ENCODE measurements at places on chromosomes 1 and 21.

DNA sequence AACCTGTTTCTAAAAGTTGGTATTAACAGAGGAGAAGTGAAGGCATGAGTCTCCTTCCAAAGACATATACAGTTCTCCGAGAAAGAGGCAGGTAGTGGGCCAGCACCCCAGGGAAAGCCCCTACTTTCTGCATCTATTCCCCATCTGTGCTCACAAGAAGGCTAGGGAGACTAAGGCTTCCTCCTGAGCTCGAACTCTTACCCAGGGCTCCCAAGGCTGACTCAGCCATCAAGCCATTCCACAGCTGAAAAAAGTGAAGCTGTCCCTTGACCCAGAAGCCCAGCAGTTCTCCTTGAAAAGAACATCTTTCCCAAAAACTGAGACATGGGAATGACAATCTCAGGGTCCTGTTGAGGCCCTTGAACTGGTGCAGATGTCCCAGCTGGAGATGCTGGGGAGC, 1.9 kb upstream of the PADI3 start:
- DNase-seq, result no peak

- DNase-seq, result no peak
These were observed 20.0 kb downstream of the RRP1 start for GRCh38 chr21:43809346-43809799.

GRCh38 chr1:19361611-19362147, 49.6 kb downstream of the SLC66A1 start:
- no peak for DNase-seq

DNA sequence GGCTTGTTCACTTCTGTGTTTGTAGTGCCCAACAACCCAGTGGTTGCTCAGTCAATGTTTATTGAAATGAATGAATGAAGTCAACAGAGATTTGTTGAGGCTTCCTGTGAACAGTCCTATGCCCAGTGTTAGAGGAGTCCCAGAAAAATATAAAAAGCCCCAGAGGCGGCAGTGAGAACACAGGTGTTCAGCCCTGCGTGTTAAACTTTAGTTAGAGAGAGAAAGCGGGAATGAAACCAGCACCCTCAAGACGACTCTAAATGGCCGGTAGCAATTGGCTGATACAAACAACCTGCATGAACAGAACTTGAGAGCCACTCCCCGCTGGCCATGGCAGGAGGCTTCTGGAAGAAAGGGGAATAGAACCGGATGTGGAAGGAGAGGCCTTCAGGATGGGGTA, 22.6 kb downstream of the TMEM51 start:
- DNase-seq, result no peak

- no peak for DNase-seq
These were observed 19.0 kb downstream of the BTG2 start for GRCh38 chr1:203324105-203325025.

DNA sequence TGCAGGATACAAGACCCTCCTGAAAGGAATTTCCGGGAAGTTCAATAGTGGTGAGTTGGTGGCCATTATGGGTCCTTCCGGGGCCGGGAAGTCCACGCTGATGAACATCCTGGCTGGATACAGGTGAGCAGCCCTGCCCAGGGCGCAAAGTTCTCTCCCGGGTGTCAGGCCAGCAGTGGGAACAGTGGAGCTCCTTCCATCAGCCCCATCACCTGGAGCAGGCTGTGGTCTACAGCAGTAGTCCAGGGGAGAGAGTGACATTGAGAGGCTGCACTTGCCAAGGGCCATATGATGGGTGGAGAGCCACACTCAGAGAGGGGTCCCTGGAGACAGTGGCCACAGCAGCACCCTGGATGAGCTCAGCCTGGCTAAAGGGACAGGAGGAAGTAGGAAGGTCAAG, 44.1 kb downstream of the TFF3 start:
- no peak for DNase-seq

- no peak for DNase-seq
These were observed 15.4 kb upstream of the XPR1 start for GRCh38 chr1:180616439-180616838.

- DNase-seq, result no peak
These were observed 2.5 kb upstream of the OLFML3 start for GRCh38 chr1:113976609-113977278.

GRCh38 chr1:212098310-212098709, 62.8 kb downstream of the DTL start:
- no peak for DNase-seq

DNA sequence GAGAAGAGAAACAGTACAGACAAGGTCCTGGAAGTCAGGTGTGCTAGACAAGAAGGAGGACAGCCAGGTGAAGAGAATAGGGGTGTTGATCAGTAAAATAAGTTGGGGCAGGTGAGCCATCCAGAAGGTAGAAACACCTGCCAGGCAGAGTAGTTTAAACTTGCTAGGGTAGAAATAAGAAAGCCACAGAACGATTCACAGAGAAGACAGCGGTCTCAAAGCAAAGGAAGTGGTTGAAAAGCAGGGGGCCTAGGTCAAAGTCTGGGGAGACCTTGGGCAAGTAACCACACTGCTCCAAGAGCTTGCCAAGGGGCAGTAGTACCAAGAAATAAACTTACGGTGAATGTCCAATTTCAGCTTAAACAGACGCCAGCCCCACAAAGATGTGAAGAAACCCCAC, 116.6 kb upstream of the PROX1 start:
- no peak for DNase-seq

GRCh38 chr1:67405473-67406245, 24.5 kb downstream of the SERBP1 start:
- no peak for DNase-seq
